ENCODE measurements at places on chromosomes 12 and 14.

- no peak for DNase-seq
Measured at GRCh38 chr12:123886258-123886657, 86.4 kb downstream of the CCDC92 start.

GRCh38 chr14:76968621-76969063 lies 59.9 kb downstream of the IRF2BPL start:
- DNase-seq: no peak

DNA sequence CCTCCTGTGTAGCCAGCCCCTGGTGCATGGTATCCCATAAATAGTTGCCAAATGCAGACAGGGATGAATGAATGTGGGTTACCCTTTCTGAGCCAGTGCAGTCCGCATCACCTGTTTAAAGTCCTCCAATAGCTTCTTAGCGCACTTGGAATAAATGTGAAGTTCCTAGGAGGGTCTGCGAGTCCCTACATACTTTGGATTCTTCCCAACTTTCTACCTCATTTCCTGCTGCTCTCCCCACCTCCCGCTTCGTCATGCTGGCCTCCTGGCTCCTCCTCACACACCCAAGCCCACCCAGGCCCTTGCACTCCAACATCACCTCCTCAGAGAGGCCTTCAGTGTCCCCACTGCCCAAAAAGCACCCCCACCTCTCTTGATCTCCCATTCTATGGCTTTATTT lies 17.7 kb downstream of the RFX4 start:
- DNase-seq: no peak

DNA sequence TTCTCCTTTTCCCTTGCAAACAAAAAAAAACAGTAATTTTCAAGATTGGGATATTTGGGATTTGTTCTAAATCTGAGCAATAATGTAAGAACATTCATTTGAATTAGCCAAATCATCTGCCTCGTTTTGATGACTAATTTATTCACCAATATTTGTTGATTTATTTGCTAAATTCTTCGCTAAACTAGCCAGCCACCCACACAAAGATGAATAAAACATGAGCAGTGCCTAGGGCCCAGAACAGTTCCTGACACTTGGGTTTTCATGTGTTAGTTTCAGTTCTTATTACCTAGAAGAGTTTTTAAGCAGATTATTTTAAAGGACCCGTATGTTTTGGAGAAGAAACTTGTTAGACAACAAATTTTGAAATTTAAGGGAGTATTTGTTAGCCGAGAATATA lies 1.4 kb downstream of the ETNK1 start:
- DNase-seq: peak; percentile 55

DNA sequence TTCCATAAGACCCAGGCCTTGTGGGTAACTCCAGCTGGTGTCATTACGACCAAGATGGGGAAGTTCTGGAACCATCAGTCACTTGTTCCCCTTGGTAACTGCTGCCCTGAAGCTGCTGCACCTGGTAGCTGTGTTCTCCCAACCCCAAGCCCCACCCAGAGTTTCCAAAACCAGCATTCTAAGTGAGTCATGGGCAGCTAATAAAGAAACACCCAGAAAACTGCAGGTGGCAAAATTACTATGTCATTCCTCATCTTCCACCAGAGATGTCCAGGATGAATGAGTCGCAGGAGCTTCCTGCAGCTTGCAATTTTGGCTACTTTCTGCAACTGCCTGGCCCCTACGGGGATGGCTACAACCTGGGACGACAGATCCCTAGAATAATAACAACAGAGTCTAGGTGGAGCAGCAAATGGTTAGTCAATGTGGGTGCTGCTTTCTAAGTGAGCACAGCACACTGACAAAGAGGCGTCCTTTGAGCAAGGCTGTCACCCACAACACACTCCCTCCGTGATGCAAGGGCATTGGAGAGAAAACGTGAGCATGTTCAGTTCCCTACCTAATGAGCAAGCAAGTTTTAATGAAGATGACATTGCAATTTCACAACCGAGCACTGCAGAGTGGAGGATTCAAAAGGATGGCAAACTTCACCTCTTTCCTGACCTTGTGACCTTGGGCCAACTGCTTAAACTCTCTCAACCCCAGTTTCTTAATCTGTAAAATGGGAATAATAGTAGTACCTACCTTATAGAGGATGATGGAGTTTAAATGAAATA lies 301.4 kb upstream of the NOS1 start:
- DNase-seq: no peak

GRCh38 chr12:69647178-69647577 lies 36.5 kb upstream of the LRRC10 start:
- DNase-seq: no peak

DNA sequence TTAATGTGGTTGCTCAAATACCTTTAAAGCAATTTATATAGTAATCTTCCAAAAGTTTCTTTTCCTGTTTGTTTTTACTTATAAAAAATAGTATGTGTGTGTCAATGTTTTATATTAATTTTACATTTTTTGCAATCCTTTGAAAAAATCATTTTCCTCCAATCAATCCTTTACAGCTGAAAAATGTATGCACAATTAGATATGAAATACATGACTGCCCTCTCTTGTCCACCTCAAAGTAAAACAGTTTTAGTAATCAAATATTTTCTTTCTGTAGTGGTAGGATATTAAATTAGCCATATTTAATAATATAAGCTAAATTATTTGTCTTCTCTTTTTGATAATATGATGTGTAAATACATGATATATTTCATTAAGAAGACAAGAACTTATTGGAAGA lies 269.9 kb downstream of the ADAMTS20 start:
- DNase-seq: no peak

GRCh38 chr12:127165567-127166392 lies 1101.2 kb upstream of the TMEM132C start:
- DNase-seq: peak; percentile 86

- no peak for DNase-seq
Measured at GRCh38 chr12:113439606-113440030, 17.4 kb downstream of the SDSL start.

DNA sequence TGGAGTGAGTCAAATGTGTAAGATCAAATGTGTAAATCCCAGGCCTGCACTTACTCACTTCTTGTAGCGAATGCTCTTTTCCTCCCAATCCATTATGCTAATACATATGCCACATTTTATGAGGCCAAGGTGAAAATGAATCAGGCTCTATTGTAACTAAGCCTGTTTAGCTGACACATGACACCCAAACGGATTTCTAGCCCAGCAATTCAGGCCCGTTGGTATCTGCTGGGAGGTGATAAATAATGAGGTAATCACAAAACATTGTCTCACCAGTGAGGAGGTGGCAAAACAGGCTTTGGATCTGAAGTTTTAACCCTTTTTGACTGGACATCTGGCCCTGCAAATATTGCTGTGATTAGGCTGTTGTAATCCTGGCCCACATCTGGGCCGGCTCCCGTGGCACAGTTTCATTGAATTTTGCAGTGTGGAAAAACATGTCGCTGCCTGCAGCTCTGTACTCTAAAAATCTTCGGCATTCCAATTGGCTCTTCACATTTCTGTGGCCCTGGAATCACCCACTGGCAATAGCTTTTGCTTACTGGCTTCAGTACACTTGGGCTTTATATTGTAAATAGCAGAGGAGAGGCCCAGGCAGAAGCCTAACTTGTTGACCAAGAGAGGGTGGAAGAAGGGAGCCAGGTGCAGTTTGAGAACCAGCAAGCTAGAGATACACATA lies 106.1 kb downstream of the PAX9 start:
- no peak for DNase-seq

DNA sequence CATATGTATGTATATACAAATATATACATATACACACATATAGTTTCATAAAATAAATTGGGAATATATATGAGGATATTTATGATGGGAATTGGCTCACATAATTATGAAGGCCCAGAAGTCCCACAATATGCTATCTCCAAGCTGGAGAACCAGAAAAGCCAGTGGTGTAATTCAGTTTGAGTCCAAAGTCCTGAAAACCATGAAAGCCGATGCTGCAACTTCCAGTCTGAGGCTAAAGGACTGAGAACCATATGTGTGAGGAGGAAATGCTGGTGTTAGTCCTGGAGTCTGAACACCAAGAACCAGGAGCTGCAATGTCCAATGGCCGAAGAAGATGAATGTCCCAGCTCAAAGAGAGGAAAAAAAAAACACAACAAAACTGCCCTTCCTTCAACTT lies 65.5 kb upstream of the PRKD1 start:
- no peak for DNase-seq

DNA sequence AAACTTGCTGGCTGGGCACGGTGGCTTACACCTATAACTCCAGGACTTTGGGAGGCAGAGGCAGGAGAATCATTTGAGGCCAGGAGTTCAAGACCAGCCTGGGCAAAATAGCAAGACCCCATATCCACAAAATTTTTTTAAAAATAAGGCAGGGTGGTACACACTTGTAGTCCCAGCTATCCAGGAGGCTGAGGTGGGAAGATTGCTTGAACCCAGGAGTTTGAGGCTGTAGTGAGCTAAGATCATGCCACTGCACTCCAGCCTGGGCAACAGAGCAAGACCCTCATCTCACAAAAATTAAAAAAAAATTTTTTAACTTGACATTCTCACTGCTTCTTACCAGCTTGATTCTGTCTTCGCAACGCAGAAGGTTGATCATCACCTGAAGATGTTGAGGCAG lies 39.5 kb downstream of the SSH1 start:
- DNase-seq: no peak

DNA sequence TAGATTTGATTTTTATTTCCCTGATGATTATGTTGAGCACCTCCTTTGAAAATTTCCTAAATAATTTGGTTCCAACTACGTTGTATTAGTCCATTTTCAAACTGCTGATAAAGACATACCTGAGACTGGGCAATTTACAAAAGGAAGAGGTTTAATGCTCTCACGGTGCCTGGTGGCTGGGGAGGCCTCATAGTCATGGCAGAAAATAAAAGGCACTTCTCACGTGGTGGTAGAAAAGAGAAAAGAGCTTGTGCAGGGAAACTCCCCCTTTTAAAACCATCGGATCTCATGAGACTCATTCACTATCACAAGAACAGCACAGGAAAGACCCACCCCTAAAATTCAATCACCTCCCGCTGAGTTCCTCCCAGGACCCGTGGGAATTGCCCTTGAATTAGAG lies 372.3 kb downstream of the RPL10L start:
- DNase-seq: no peak

- DNase-seq: no peak
Measured at GRCh38 chr12:128155571-128155970, 111.4 kb upstream of the TMEM132C start.

DNA sequence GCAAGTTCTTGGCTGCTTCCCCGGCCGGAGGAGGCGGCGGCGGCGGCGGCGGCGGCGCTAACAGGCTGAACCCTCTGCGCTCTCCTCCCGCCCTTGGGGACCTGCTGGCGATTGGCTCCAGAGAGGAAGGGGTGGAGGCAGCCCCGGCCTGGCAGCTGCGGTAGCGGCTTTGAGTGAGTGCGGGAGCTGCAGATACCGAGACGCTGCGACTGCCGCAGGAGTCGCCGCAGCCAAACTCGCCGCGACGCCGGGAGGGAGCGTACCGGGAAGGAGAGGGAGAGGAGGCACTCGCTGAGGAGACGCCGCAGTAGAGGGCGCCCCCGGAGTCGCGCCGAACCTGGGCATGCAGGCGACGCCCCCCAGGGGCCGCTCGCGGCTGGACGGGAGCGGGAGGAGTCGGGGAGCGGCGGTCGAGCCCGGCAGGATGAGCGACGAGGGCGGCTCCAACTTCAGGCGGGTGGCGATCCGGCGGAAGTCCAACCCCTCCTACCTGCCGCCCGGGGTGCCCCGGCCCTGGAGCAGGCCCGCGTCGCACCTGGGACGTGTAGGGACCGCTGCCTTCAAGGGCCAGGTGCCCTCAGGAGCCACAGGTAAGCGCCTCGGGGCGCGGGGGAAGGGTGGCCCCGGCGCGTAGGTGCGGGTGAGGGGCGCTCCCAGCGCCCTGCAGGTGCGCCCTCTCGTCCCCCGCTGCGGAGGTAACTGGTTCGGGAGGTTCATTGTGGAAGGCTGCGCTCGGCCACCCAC lies at the start of gene FGD4:
Gene FGD4 (plus strand): TSS at position 189 of the 744 bp plus-strand sequence.
- peak; percentile 37 for DNase-seq

DNA sequence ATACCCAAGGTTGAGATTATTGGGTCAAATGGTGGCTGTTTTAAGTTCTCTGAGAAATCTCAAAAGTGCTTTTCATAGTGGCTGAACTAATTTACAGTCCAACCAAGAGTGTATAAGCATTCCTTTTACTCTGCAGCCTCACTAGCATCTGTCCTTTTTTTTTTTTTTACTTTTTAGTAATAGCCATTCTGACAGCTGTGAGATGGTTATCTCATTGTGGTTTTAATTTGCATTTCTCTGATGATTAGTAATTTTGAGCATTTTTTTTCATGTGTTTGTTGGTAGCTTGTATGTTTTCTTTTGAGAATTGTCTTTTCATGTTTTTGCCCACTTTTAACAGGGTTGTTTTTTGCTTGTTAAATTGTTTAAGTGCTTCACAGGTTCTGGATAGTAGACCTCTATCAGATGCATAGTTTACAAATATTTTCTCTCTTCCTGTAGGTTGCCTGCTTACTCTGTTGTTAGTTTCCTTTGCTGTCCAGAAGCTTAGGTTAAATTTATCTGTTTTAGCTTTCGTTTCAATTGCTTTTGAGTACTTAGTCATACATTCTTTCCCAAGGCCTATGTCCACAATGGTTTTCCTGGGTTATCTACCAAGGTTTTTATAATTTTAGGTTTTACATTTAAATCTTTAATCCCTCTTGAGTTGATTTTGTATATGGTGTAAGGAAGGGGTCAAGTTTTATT lies 881.3 kb upstream of the SEL1L start:
- no peak for DNase-seq

- no peak for DNase-seq
Measured at GRCh38 chr14:100677554-100678468, 48.9 kb upstream of the DLK1 start.

GRCh38 chr12:92602476-92602875 lies 100.3 kb upstream of the PLEKHG7 start:
- no peak for DNase-seq

DNA sequence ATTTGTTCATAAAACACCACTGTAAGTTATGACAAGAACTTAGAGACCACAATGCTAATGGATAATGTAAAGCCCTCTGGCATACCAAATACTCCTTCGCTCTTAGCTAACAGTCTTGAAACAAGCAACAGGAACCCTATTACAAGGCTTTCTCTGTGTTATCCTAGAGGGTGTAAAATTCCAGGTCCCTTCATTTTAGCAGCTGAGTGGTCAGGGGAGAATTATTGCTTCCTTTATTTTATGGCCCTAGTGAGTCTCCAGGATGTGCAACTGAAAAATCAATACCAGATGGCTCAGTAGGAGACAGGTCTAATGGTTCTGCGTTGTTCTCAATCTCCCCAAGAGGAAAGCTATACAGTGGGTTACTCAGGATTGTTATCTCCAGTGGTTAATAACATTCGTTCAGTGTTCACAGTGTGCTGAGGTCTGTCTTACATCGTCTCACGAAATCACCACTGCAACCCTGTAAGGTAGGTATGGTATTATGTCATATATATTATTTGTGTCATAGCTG lies 172.7 kb upstream of the CNOT2 start:
- DNase-seq: no peak
